Heart left ventricle (tissue), 16 donors: ENCODE measurements at places on chromosomes 13 and 19. TPM values are rescaled to one million over a fixed set of nuclear protein-coding genes. Genes with fewer than 3 reads are reported as not detected.

DNA sequence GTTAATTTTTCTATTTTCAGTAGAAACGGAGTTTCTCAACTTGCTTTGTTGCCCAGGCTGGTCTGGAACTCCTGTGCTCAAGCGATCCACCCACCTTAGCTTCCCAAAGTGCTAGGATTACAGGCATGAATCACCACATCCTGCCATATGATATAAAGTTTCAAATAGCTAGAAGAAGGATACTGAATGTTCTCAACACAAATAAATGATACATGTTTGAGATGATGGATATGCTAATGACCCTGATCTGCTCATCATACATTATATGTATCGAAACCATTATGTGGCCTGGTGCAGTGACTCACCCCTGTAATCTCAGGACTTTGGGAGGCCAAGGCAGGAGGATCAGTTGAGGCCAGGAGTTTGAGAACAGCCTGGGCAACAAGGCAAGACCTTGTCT is 11.5 kb downstream of the CIB3 start:
- no peaks in the 10 kb centered on the region for H3K27me3 ChIP-seq
- no peak overlapping the region for H3K27ac ChIP-seq
- H3K4me1 ChIP-seq: no peaks in the 10 kb centered on the region
- no peaks in the 10 kb centered on the region for H3K36me3 ChIP-seq
- no peak for DNase-seq

C5AR2 gene
- 0.42 TPM for total RNA-seq

GRCh38 chr19:50002386-50002960 is 22.7 kb downstream of the VRK3 start:
- no peak overlapping the region for H3K4me3 ChIP-seq
- H3K27me3 ChIP-seq: no peaks in the 10 kb centered on the region
- H3K4me1 ChIP-seq: peaks cover 7% of the 10 kb centered on the region
- H3K27ac ChIP-seq: no peak overlapping the region
- H3K36me3 ChIP-seq: peaks cover 31% of the 10 kb centered on the region

DNA sequence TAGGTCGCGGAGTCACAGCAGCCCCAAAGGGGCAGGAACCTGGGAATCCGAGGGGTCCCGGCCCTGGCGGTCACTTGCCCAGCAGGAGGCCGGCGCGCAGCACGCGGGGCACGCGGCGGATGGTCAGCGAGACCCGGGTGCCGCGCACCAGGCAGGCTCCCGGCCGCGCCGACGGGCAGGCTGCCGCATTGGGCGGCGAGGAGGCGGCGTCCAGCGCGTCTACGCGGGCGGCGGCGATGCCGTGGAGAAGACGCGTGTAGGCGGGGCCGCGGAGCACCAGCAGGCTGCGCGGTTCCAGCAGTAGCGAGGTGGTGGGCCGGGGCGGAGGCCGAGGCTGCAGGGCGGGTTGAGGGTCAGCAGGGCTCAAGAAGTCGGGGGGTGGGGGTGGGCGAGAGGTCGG is 607 bp upstream of the SYNE4 start:
- no peaks in the 10 kb centered on the region for H3K36me3 ChIP-seq
- DNase-seq: peak; percentile 71
- H3K27ac ChIP-seq: peak overlapping the region; percentile 42
- no peaks in the 10 kb centered on the region for H3K4me1 ChIP-seq

GPI gene
- 646 TPM for total RNA-seq

DNA sequence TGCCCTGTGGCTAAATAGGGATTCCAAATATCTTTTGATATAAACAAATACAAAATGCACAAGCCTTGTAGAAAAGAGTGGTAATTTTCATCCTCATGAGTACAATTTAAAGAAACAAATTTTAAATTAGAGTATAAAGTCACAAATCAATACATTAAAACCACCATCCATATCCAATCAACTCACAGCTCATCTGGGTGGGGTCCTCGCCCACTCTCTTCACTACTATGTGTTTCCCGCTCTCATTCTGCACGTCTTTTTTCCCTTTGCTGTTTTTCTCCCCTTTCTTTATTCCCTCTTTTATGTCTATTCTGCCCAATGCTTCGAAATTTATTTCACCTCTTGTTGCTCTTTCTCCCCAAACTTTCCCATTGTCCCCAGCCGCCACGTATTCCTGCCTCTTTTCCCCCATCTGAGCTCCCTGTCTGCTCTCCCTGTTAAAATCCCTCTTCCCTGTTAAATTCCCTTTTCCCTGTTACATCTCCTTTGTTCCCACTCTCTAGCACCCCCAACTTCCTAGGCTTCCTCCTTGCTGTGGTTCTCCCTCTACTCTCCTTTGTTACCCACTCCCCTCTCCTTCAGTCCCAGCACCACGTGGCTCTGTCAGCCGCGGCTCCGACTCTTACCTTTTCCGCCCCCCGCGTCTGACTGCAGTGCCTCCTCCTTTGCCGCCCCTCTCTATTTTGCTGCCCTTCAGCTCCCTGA is 1.3 kb downstream of the ZNF616 start:
- peak; percentile 33 for DNase-seq
- peaks cover 5% of the 10 kb centered on the region for H3K4me1 ChIP-seq
- peak overlapping the region; percentile 81 for H3K27ac ChIP-seq
- peak overlapping the region; percentile 90 for H3K4me3 ChIP-seq

KLC3 gene
- 0.69 TPM for total RNA-seq

ANKRD10 gene
- 47.6 TPM for total RNA-seq

ZNF491 gene
- total RNA-seq: 0.91 TPM

DNA sequence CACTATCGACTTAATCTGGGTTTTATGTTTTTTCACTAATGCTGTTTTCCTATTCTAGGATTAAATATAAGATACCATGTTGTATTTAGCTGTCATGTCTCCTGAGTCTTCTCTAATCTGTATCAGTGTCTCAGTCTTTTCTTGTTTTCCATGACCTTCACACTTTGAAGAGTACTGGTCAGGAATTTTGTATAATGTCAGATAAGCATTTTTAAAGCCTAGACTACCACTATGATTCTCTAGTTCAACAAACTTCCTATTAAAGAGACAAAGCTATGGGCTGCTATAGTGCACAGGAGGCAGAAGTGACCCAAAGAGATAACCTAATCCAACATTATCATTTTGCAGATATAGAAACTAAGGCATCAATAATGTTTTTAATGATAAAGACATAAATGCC is 63.0 kb upstream of the ZDHHC20 start:
- no peak for DNase-seq
- H3K4me1 ChIP-seq: no peaks in the 10 kb centered on the region
- no peak overlapping the region for H3K4me3 ChIP-seq
- H3K27ac ChIP-seq: no peak overlapping the region
- H3K36me3 ChIP-seq: peaks cover 49% of the 10 kb centered on the region

GNA15 gene
- total RNA-seq: 1.1 TPM

DNA sequence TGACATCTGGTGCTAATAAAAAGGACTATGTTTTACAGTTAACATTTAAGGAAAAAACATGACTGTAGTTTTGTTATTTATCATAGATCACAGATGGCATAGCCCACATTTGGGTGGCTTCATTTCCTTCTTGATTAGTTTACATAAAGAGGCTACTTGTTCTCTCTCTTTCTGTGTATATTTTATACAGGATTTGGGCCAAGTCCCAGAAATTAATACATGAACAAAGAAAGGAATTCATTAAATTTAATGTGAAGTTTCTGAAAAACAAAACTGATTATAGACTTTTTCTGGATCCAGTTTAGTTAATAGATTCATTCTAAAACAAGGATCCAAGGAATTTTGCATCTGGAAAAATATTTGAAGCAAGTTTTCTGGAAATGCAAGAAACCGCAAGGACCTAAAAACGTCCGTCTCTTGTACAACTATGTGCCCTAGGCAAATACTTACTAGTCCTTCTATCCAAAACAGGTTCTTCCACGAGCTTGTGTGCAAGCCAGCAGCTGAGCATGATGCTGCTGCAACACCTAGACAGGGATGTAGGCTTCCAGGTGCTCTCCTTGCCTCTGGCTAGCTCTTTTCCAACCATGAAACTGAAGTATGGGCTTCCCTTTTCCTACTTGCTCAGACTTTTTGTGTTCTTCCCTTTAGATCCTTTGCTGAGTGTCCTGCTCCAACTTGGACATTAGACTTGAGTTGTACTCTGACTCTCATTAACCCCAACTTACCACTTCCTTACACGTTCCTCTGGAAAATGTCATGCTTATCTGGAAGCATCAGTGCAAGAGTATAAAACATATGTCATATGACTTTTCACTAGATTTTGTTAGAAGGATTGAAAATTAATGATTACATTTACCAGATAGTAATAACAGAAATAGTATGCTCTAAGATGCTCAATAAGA is 161.5 kb upstream of the STARD13 start:
- no peak for DNase-seq
- H3K36me3 ChIP-seq: no peaks in the 10 kb centered on the region
- no peak overlapping the region for H3K4me3 ChIP-seq
- no peaks in the 10 kb centered on the region for H3K4me1 ChIP-seq
- H3K27ac ChIP-seq: no peak overlapping the region

DNA sequence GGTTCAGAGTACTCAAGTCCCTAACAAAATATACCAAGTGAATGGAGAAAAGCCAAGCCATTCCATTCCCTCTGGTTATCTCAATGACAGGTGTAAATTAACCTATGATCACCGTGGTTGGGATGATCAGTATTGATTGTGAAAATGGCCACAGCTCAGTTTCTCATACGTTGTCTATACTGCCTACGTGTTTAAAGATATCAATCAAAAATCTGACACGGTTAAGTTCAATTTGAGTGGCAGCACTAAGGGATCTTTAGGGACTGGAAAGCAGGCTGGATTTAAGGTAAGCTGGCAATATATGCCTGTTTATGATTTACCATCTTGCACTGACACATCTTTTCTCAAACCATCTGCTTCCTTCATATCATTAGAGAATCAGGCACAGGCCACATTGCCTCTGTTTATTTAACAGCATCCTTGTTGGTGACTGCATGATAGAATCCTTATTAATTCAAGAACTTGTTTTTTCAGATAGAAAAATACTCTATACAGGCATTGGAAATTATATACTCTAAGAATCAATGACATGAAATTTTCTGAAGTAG is 907.9 kb downstream of the PCDH9 start:
- DNase-seq: no peak
- no peak overlapping the region for H3K4me3 ChIP-seq
- H3K36me3 ChIP-seq: no peaks in the 10 kb centered on the region

- H3K27ac ChIP-seq: peak overlapping the region; percentile 99
- H3K27me3 ChIP-seq: no peaks in the 10 kb centered on the region
- peaks cover 9% of the 10 kb centered on the region for H3K36me3 ChIP-seq
- no peak for DNase-seq
- peaks cover 15% of the 10 kb centered on the region for H3K4me1 ChIP-seq
- peak overlapping the region; percentile 100 for H3K4me3 ChIP-seq
Observed at GRCh38 chr19:4067396-4068046, 822 bp upstream of the ZBTB7A start.

OR7G1 gene
- total RNA-seq: not detected

DNA sequence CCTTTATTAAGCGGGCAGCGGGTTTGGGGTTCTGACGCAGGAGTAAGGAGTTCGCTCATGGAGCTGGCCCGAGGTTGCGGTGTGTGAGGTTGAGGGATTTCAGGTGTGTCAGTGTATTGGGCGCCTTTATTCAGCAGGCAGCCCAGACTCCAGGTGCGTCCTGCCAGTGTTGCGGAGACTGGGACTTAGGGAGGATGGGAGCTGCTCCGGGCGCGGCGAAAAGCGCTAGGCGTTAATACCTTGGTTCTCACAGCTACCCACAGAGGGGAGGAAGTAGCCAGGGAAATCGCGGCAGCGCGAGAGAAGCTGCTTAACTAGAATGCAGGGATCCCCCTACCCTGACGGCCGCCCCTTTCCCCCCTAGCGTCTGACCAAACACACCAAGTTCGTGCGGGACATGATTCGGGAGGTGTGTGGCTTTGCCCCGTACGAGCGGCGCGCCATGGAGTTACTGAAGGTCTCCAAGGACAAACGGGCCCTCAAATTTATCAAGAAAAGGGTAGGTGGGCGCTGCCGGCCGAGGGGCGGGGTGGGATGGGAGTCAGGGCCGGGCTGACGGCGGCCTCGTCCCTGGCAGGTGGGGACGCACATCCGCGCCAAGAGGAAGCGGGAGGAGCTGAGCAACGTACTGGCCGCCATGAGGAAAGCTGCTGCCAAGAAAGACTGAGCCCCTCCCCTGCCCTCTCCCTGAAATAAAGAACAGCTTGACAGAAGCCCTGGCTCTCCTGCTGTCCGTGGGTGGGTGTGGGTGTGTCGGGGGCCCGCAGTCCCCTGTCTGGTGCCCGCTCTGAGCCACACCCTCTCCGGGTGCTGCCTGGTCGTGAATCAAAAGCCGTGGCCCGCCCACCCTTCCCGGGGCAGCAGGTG is 1.1 kb downstream of the RPL36 start:
- peaks cover 44% of the 10 kb centered on the region for H3K36me3 ChIP-seq
- peak overlapping the region; percentile 83 for H3K4me3 ChIP-seq
- H3K4me1 ChIP-seq: peaks cover 10% of the 10 kb centered on the region
- no peaks in the 10 kb centered on the region for H3K27me3 ChIP-seq
- peak; percentile 83 for DNase-seq
- H3K27ac ChIP-seq: peak overlapping the region; percentile 86

DNA sequence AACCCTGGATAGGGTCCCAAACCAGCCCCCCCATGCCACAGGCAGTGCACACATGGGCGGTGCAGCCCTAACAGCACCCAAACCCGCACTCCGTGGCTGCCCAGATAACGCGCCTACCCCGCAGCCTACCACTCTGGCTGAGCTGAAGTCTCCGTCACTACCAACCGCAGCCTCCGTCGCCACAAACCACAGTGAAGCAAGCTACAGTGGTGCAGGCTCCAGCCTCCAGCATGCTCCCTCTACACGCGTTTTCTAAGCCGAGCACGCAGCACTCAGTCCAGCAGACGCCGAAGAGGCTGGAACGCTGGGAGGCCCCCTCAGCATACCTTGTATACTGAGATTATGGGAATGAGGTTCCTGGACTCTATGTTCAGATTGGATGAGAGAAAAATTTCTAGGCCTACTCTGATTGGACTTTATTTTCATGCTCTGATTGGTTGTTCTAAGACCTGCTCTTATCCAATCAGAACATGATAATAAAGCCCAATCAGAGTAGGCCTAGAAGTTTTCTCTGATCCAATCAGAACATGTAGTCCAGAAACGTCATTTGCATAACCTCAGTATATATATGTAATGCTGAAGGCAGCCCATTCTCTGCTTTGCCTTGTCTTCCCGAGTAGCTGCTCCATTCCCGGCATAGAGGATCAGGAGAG is 56.7 kb upstream of the C1QTNF9B start:
- no peaks in the 10 kb centered on the region for H3K4me1 ChIP-seq
- DNase-seq: no peak
- no peaks in the 10 kb centered on the region for H3K27me3 ChIP-seq
- no peaks in the 10 kb centered on the region for H3K36me3 ChIP-seq
- no peak overlapping the region for H3K27ac ChIP-seq
- H3K4me3 ChIP-seq: no peak overlapping the region

DNA sequence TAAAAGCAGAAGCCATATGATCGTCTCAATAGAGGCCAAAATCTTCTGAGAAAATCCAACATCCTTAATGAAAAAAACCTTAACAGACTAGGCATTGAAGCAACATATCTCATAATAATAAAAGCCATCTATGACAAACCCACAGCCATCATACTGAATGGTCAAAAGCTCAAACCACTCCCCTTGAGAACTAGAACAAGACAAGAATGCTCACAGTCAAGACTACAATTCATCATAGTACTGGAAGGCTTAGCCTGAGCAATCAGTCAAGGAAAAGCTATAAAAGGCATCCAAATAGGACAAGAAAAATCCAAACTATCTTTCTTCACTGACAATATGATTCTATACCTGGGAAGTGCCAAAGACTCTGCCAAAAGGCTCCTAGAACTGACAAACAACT is 2668.2 kb upstream of the PCDH20 start:
- H3K4me3 ChIP-seq: no peak overlapping the region
- H3K36me3 ChIP-seq: no peaks in the 10 kb centered on the region
- H3K27ac ChIP-seq: no peak overlapping the region
- H3K27me3 ChIP-seq: no peaks in the 10 kb centered on the region

PBX4 gene
- total RNA-seq: not detected

- H3K4me3 ChIP-seq: peak overlapping the region; percentile 83
- DNase-seq: peak; percentile 53
- no peaks in the 10 kb centered on the region for H3K36me3 ChIP-seq
Observed at GRCh38 chr19:10871711-10872545, 575 bp downstream of the CARM1 start.
